ENCODE measurements at places on chromosomes 2 and 18. TPM values are rescaled to one million over a fixed set of nuclear protein-coding genes. Genes with fewer than 3 reads are reported as not detected.

The SERPINB8 gene
- polyA plus RNA-seq: 4.0 TPM

The MAP3K19 gene
- 0.63 TPM for polyA plus RNA-seq

The PCARE gene
- 0.05 TPM for polyA plus RNA-seq

The CXCR1 gene
- polyA plus RNA-seq: 0.55 TPM

The NEU4 gene
- 1.1 TPM for polyA plus RNA-seq

The CHAC2 gene
- polyA plus RNA-seq: 3.6 TPM

Data from left renal pelvis (tissue), 4 donors.